Erythroblast (primary cell): ENCODE measurements at places on chromosomes 12 and 14.

- no peak for DNase-seq
Measured at GRCh38 chr12:14554281-14555007, 13.2 kb downstream of the PLBD1 start.

DNA sequence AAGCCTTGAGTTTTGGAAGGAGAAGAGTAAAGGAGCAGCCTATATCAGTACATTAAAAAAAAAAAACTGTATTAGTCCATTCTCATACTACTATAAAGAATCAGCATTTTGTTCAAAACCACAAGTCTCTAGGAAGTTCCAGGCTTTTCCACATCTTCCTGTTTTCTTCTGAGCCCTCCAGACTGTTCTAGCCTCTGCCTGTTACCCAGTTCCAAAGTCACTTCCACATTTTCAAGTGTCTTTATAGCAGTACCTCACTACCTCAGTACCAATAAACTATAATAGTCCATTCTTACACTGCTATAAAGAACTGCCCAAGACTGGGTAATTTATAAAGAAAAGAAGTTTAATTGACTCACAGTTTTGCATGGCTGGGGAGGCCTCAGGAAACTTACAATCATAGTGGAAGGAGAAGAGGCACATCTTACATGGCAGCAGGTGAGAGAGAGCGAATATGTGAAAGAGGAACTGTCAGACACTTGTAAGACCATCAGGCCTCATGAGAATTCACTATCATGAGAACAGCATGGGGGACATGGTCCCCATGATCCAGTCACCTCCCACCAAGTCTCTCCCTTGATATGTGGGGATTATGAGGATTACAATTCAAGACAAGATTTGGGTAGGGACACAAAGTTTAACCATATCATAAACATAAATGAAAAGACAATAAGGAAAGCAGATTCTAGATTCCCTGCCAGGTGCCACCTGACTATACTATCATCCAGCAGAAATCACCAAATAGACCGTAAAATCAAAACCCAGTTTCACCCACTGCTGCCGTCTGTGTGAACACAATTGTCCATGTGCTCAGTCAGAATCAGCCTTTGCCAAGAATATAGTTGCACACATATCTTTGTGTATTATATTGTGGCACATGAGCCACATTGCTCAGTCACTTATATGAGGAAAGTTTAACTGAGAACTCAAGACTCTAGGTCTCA is 27.8 kb downstream of the TOGARAM1 start:
- no peak for DNase-seq

GRCh38 chr12:12934556-12934955 is 17.4 kb downstream of the GPRC5D start:
- no peak for DNase-seq

DNA sequence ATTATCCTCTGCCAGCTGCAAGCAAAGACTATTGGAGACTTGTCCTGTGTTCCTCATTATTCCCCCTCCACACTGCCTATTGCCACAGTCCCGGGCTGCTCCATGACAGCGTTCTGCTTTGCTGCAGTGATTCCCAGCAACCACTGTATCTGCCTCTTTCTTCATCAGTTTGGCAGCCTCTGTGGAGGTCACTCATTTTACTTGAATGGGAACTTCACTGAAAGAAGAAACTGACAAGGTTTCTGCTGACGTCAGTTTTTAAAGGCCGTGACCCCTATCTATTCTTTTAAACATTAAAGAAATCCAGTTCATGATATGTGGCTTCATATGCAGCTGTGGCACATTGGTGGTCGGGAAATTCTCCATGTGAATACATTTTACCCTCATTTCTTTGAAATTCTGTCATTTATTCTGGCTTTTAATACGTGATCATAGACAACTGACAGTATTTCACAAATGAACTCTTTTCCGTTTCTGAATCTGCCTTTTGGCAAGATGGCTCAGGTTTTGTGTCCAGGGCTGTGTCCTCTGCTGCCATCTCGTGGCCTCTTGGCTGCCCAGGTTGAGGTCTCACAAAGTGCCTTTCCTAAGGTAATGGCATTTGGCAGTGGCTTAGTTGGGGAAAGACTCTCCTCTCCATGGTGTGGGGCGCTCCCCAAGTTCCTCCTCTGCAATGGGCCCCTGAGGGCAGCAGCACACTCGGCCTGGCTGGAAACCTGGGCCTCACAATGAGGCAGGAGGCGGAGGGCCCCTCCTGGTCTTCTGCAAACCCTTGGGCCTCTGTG is 5.8 kb downstream of the TMEM253 start:
- DNase-seq: peak; percentile 88

- no peak for DNase-seq
Measured at GRCh38 chr14:95077345-95077744, 80.0 kb downstream of the DICER1 start.

DNA sequence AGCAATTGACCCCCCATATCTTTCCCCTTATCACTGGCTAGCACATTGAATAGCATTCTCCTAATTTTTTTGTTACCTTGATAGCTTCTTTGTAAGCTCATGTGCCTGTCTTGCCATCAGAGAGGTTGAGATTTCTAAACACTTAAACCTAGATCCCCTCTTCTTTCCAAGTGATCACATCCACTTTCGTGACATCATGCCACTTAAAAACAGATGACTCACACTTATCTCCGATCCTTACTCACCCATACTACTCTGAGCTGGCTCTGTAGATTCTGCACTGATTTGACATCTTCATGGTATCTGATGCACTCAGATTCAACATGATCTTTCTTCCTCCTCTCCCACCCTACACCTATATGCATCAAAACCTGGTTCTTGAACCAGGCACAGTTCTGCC is 10.5 kb downstream of the GPR137C start:
- DNase-seq: peak; percentile 52

DNA sequence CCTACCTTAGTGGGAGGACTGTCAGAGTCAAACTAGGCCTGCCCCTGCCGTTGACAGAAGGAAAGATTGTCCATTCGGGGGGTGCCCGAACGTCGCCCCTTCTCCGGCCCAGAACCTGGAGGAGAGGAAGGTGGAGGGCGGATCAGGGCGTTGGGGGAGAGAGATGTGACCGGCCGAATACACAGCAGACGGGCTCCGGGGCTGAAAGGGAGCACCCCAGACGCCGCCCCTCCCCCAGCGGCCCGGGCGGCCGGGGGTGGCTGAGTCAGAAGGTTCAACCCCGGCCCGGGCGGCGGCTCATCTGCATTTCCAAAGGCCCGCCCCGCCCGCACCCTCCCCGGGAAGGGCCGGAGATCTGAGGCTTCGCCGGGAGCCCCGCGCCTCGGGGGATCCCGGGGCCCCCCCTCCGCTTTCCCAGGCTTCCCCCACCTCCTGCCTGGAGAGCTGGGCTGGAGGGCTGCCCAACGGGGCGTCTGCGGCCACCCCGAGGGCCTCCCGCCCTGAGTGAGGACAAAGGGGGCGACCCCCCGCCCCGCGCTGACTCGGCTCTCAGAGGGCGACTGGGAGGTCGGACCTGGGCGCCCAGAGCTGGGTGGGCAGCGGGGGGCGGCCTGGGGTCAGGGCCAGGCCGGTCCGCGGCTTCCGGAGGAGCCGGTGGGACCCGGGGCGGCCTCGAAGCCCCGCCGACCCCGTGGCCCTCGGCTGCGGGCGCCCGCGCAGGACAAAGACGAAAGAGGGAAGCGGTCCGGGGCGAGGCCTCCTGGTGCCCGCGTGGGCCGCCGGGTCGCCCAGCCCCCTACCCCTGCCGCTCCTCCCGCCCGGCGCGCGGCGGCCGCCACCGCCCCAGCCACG is 3.7 kb upstream of the SETD1B start:
- peak; percentile 88 for DNase-seq

DNA sequence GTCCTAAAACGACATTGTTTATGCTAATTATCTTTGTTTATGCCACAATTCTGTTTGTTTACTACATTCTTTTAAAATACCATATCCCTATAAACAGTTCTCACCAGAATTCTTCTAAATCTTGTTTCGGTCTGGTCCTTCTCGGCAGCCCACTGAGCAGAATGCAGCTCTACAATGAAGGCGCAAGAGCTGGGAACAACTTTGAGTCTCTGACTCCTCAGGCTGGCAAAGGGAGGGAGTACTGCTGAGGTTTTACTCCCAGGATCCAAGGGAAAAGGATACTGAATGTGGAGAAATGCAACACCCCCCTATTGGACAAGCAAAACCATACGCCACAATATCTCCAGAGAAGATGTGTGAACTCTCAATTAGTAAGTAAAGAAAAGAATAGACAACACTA is 5.4 kb downstream of the SOX5 start:
- no peak for DNase-seq

- DNase-seq: no peak
Measured at GRCh38 chr14:58395562-58395811, 243 bp upstream of the TOMM20L start.

- DNase-seq: no peak
Measured at GRCh38 chr12:92493816-92494215, 209.0 kb upstream of the PLEKHG7 start.

DNA sequence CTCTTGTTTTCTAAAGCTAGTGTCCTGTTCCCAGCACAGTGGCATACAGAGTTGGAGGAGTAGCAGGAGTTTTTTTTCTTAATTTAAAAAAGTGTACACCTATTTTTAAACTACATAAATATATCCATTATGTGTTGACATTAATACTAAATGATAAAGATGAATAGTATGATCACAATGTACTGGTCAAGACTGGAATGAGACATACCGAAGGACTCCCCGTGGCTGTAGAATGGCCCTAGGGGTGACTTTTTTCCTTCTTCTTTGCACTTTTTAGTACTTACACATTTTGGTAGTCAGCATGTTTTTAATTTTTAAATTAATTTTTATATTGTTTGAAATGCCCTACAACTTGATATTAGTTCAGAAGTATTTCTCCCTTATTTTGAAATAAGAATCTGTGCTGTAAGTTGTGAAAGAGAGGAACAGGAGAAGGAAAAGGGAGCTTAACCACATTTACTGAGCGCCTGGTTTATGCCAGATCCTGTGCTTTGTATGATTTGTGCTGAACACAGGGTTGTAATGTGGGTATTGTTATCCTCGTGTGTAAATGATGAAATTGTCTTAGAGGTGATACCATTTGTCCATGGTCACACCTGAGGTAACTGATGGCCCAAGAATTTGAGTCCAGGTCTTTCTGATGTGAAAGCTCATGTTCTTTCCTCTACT is 136.5 kb downstream of the TGFB3 start:
- DNase-seq: no peak

- DNase-seq: no peak
Measured at GRCh38 chr12:75631831-75632230, 120.4 kb upstream of the KRR1 start.

GRCh38 chr14:65566820-65567522 is 154.4 kb downstream of the FUT8 start:
- DNase-seq: no peak

GRCh38 chr12:42568952-42569915 is 20.3 kb downstream of the PRICKLE1 start:
- DNase-seq: peak; percentile 42

DNA sequence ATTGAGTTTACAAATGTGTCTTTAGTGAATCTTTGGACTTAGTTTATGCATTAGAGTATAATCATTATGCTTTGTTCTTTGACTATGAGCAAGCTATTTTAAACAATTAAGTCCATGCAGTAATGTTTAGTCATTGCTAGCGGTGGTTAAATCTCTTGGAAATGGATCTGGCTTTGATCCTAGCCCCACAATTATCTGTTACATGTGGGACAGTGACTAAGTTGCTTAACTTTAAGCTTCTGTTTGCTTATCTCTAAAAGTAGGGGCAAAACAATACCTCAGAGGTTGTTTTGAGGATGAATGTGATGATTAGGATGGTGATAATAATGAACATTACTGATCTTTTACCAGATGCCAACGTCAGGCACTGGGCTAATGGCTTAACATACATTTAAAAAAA is 124.2 kb downstream of the NPAS3 start:
- DNase-seq: no peak

- DNase-seq: no peak
Measured at GRCh38 chr12:132021965-132022364, 72.2 kb downstream of the EP400 start.

DNA sequence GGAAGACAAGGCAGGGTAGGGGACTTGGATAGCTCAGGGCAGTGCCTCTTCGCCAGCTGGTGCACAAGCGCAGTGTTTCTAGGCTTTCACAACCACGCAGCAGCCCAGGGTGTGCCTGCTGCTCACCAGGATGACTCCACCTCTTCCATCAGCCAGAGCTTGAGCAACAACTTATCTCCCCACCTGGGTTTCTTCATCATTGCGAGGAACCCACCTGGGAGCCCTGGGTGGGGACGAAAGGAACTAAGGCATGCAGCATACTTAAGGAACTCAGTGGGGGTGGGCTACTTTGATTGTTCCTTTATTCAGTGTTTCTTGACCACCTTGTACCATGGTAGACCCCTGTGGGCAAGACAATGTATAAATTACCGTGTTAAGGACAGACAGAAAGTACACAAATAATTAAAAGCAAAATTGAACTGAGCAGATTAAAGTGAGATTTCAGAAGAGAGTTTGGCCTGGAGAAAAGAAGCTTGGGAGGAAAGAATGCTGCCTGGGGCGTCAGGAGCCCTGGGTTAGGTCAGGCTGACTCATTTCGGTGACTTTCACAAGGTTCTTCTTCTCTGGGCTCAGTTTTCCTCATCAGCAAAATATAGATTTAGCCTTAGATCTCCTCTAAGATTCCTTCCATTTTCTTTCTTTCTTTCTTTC is 22.9 kb downstream of the KRT18 start:
- DNase-seq: no peak

- DNase-seq: no peak
Measured at GRCh38 chr12:95164656-95165055, 52.6 kb downstream of the FGD6 start.

GRCh38 chr12:89384050-89384758 is 31.9 kb upstream of the DUSP6 start:
- no peak for DNase-seq

DNA sequence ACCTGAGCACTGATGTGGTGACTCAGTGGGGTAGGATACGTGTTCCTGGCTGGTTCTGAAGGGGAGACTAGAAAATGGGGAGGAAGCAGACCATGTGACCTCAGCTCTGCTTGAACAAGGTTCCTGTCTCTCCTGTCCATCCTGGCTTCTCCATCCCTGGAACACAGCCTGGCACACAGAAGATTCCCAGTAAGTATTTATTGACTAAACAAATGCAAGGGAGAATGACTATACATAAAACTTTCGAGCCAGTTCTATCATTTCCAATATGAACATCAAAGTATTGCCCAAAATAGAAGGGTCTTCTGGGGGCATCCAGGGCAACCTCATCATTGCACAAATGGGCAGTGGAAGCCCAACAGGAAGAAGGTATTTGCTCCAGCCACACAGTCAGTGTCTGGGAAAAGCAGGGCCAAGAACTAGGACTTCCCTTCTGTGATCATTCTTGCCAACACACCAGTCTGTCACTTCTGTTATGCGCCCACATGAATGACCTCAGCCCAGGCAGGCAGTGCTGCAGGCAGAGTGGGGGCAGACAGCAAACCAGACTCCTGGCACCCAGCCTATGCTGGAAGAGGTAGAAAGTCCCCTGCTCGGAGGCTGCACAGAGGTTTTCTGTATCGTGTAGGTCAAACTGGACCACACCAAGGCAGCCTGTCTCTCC is 5.6 kb upstream of the SERPINA9 start:
- DNase-seq: no peak

- no peak for DNase-seq
Measured at GRCh38 chr12:8993827-8994226, 4.5 kb downstream of the KLRG1 start.
